ENCODE measurements at places on chromosomes 7 and 10.

- DNase-seq, result no peak
Observed at GRCh38 chr10:119342335-119342734, 135.0 kb downstream of the GRK5 start.

DNA sequence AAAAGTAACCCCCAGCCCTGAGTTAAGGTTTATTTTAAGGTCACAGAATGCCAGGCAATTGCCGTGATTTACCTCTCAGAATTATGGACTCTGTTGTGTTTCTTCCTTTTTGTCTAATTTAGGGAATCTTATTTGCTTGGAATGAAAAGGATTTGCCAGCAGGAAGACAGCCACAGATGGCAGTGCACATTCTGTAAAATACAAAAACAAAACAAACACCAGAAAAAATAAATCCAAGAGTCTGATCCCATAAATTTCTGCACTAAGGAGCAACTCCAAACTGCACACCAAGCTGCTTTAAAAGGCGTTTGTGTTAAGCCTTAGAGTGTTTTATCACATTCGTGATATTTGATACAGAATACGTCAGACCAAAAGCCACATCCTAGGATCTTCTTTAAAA lies 199.0 kb upstream of the C7orf33 start:
- DNase-seq, result no peak

DNA sequence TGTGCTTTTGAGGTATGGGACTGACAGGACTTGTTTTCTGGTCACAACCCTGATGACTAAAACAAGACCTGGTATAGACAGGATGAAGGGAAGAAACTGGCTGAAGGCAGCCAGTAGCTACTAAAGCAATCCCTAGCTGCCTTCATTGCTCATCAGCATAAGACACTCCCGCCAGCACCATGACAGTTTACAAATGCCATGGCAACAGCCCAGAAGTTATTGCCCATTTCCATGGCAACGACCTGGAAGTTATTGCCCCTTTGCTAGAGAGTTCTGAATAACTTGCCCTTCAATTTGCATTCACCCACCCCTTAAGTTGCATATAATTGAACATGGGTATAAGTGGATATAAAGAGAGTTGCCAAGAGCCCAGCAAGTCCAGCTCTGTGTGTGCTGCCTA lies 169.6 kb upstream of the FAM171A1 start:
- no peak for DNase-seq

- DNase-seq, result no peak
Observed at GRCh38 chr10:22652988-22653481, 61.3 kb downstream of the PIP4K2A start.

GRCh38 chr10:132365102-132365501 lies 31.9 kb upstream of the PWWP2B start:
- DNase-seq, result no peak

DNA sequence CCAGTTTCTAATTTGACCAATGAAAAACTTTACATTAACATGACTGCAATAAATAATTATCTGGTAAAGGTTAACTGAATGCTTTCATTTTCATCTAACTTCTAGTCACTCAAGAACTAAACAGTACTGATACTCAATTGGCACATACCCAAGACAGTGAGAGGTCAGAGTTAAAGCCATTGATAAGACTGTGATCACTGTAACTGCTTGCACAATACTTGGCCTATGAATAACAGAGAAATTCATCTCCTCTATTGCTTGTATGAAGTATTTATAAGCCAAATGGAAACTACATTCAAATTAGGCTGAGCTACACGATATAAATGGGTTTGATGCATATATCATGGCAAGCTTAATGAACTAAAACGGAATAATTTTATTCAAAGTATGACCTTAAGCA lies 43.0 kb downstream of the HERC4 start:
- DNase-seq, result no peak

- DNase-seq, result no peak
Observed at GRCh38 chr7:36972140-36972518, 247.8 kb upstream of the AOAH start.

GRCh38 chr7:128167042-128167701 lies 73.9 kb upstream of the LEP start:
- DNase-seq, result peak; percentile 64

DNA sequence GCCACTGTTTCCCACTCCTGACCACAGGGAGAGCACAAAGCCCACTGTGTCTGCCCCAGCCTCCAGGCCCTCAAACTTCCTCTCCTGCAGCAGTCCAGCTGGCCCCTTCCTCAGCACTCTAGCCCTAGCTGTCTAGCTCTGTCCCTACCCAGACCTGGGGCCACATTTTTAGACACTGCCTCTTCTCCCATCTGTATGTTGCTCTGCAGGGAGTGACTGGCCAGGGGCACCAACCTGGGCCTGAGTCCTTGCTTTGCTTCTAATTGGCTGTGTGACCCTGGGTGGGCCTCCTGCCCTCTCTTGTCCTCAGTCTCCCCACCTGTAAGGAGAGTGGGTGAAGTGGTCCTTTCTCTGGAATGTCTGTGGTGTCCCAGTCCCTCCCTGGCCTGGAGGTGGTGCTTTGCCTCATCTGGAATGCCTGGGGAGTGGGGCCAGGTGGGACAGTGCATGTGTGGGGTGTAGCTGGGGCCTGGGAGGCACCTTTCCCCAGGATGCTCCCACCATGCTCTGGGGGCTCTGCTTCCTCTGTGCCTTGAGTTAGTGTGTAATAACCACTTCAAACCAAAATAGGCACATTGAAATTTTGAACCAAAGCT lies 25.1 kb downstream of the AQP1 start:
- DNase-seq, result no peak

DNA sequence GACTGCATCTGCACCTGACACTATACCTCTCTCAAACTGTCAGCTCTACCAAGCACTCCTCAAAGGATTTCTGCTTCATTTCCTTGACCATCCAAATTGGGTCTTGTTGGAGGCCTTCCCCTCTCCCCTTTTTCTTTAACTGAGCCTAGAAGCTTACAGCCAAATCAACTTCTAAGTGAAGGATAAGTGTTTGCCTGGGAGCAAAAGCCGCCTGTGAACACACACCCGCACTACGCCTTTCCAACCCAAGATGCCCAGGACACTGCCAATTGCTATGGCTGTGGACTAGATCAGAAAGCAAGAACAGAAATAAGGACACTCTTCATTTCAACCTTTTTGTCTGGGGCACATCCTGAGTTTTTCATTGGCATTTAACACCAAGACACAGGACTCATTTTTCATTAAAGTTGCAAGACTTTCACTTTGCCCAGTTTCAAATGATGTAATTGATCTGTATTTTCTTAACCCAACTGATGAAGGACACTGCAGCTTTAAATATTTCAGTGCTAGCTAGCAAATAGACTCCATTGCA lies 52.8 kb downstream of the CPEB3 start:
- no peak for DNase-seq

- DNase-seq, result no peak
Observed at GRCh38 chr7:45456747-45457524, 117.2 kb upstream of the ADCY1 start.

All from NCI-H1105 treated with DMSO at 0.1 percent for 48 hours (cell line).